ENCODE measurements at places on chromosomes 5 and 9.

- DNase-seq = no peak
Measured at GRCh38 chr5:149464796-149465489, 85.9 kb upstream of the IL17B start.

DNA sequence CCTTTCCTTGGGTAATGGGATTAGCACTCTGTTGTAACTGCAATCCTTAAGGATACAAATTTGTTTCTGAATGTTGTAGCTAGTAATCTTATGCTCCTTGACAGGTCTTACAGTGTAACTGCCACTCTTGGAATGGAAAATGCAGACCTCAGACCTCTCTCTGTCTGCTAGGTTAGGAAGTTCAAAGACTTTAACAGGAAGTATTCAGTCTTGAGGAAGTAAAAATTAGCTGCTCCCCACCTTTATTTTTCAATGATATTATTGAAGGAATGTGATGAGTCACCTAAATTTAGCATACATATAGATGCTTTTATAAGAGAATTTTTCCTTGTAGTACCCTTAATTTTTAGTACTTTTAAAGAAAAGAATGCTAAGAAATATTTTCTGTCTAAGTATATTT lies 71.5 kb downstream of the PAM start:
- DNase-seq = no peak

DNA sequence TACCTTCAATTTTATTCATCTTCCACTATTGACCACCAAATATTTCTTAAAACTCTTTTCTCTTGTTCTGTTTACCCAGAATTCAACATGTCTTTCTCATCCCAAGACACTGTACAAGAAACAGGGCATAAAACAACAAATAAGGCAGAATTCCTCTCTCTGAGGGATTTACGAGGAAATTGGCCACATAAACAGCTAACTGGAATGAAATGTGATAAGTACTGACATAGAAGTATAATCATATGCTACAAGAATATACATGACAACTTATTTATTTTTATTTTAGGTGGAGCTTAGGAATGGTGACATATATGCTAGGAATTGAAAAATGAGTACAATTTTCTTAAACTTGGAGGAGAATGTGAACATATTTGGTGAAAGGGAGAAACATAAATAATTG lies 48.8 kb upstream of the FBN2 start:
- no peak for DNase-seq

DNA sequence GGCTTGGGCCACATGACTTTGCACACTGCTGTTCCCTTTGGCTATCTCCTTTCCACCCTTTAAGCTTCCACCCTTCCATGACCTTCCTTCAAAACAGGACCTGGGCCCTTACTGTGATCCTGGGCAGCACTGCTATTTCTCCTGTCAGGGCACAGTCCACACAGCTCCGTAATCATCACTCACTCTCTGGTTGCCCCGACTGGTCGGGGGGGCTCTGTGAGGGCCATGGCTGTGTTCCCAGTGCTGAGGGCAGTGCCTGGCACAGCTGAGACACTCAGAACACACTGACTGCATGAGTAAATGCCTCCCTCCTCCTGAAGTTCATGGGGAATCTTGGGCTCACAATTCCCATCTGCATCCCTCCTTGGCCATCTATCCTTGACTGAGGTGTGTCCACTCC lies 12.2 kb downstream of the TRAF1 start:
- DNase-seq = no peak

DNA sequence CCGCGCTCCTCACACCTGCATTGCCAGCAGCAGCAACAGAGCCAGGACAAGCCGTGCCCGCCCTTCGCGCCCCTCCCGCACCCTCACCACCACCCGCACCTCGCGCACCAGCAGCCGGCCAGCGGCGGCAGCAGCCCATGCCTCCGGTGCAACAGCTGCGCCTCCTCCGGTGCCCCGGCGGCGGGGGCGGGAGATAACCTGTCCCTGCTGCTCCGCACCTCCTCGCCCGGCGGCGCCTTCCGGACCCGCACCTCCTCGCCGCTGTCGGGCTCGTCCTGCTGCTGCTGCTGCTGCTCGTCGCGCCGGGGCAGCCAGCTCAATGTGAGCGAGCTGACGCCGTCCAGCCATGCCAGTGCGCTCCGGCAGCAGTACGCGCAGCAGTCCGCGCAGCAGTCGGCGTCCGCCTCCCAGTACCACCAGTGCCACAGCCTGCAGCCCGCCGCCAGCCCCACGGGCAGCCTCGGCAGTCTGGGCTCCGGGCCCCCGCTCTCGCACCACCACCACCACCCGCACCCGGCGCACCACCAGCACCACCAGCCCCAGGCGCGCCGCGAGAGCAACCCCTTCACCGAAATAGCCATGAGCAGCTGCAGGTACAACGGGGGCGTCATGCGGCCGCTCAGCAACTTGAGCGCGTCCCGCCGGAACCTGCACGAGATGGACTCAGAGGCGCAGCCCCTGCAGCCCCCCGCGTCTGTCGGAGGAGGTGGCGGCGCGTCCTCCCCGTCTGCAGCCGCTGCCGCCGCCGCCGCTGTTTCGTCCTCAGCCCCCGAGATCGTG lies 517 bp downstream of the KCNN2 start:
- no peak for DNase-seq
